ENCODE measurements at places on chromosomes 7 and 10. TPM values are rescaled to one million over a fixed set of nuclear protein-coding genes. Genes with fewer than 3 reads are reported as not detected.

PAXIP1 gene
- total RNA-seq, result 8.2 TPM

PLAC9 gene
- total RNA-seq, result 5.1 TPM

GRCh38 chr10:75484717-75485116 lies 53.3 kb downstream of the LRMDA start:
- H3K4me1 ChIP-seq, result no peaks in the 10 kb centered on the region
- no peak for DNase-seq
- no peaks in the 10 kb centered on the region for H3K36me3 ChIP-seq
- H3K27ac ChIP-seq, result no peak overlapping the region
- H3K27me3 ChIP-seq, result no peaks in the 10 kb centered on the region

- no peaks in the 10 kb centered on the region for H3K27me3 ChIP-seq
- H3K4me1 ChIP-seq, result peaks cover 17% of the 10 kb centered on the region
- H3K27ac ChIP-seq, result no peak overlapping the region
- no peaks in the 10 kb centered on the region for H3K36me3 ChIP-seq
- no peak for DNase-seq
These were observed 19.8 kb downstream of the ADAMTS14 start for GRCh38 chr10:70692043-70692603.

HOXA11 gene
- total RNA-seq, result 25.0 TPM

JCAD gene
- total RNA-seq, result 99.7 TPM

DNA sequence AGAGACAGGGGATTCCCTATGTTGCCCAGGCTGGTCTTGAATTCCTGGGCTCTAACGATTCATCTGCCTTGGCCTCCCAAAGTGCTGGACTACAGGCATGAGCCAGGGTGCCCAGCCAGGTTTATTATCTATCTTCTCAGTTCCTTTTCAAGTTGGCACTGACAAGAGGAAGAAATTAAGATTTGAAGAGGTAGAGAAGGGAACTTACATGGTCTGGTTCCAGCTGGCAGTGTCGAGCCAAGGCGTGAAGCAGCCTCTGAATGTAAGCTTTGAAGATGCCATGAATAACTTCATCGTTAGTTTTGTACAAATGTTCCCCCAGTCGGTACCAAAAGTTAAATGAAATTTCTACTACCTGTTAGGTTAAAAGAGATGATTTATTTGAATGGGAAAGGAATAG lies 57.7 kb downstream of the TNPO3 start:
- H3K4me3 ChIP-seq, result no peak overlapping the region
- H3K27ac ChIP-seq, result peak overlapping the region; percentile 12
- H3K27me3 ChIP-seq, result no peaks in the 10 kb centered on the region
- no peak for DNase-seq

- H3K4me3 ChIP-seq, result no peak overlapping the region
- H3K27ac ChIP-seq, result no peak overlapping the region
- H3K36me3 ChIP-seq, result no peaks in the 10 kb centered on the region
These were observed 353.6 kb downstream of the GALNT17 start for GRCh38 chr7:71485586-71485985.

- no peaks in the 10 kb centered on the region for H3K27me3 ChIP-seq
- H3K4me1 ChIP-seq, result peaks cover 12% of the 10 kb centered on the region
- no peak overlapping the region for H3K27ac ChIP-seq
- H3K36me3 ChIP-seq, result no peaks in the 10 kb centered on the region
- no peak for DNase-seq
These were observed 8.7 kb upstream of the FAM20C start for GRCh38 chr7:183496-184292.

PRSS2 gene
- total RNA-seq, result not detected

GRCh38 chr10:5266351-5266750 lies 69.7 kb downstream of the AKR1C4 start:
- no peak overlapping the region for H3K27ac ChIP-seq
- DNase-seq, result no peak
- no peak overlapping the region for H3K4me3 ChIP-seq
- H3K36me3 ChIP-seq, result no peaks in the 10 kb centered on the region

DNA sequence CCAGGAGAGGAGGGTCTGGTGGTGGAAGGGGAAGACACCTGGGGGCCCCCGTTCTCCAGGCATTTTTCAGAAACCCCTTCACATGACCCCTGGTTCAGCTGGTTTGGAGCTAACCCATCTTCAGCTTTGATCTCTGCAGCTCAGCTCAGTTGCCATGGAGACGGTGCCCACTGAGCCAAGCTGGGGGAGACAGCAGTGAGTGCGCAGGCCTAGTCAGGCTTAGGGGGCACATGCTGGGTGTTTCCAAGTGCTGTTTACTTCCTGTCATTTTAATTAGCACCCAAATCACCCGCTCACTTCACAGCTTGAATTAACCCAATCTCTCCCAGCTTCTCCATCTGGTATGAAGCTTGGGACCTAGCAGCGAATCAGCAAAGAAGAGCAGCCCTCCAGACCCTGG lies 9.0 kb downstream of the SPOCK2 start:
- H3K36me3 ChIP-seq, result no peaks in the 10 kb centered on the region
- no peak overlapping the region for H3K27ac ChIP-seq
- no peak overlapping the region for H3K4me3 ChIP-seq
- no peaks in the 10 kb centered on the region for H3K4me1 ChIP-seq

GRCh38 chr10:132319853-132320653 lies 11.9 kb upstream of the LRRC27 start:
- H3K4me3 ChIP-seq, result no peak overlapping the region
- H3K27ac ChIP-seq, result no peak overlapping the region

TLX1 gene
- not detected for total RNA-seq

DNA sequence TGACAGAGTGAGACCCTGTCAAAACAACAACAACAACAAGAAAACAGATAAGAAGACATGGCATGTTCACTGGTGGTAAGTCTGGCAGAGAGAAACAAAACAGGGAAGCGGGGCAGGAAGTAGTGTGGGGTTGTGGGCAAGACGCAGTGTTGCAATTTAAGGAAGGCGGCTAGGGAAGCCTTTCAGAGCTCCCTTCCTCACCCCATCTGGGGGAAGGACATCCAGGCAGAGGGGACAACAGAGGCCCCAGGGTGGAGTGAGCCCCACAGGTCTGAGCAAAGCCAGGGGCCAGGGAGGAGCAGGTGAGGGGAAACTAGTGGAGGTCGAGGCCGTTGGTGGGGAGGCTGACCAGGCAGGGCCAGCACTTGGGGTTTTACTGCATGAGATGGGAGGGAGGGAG lies 16.8 kb downstream of the LAT2 start:
- H3K4me1 ChIP-seq, result no peaks in the 10 kb centered on the region
- no peak for DNase-seq
- no peaks in the 10 kb centered on the region for H3K27me3 ChIP-seq
- H3K36me3 ChIP-seq, result no peaks in the 10 kb centered on the region

TAS2R3 gene
- total RNA-seq, result 1.8 TPM

STAG3 gene
- total RNA-seq, result 0.36 TPM

DOCK4 gene
- 14.1 TPM for total RNA-seq

- no peak for DNase-seq
- no peaks in the 10 kb centered on the region for H3K36me3 ChIP-seq
- no peaks in the 10 kb centered on the region for H3K27me3 ChIP-seq
- peak overlapping the region; percentile 32 for H3K27ac ChIP-seq
These were observed 94.3 kb downstream of the UBE2H start for GRCh38 chr7:129858490-129858889.

DNA sequence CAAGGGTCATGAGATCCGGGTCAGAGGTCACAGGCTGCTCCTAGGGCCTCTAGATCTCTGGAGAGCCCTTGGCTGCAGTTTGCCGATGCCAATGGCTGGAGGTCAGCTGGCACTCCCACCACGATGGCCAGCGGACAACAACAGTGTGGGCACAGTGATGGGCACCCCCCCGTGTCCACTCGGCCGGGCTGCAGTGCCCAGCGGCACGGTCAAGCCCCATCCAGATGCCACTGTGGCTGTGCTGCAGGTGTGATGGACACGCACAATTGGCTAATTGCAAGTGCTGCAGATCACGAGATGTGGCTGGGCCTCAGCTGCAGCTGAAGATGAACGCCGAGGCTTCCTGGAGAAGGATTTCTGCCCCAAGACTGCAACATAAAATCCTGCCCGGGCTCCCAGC lies 80.7 kb downstream of the PDGFA start:
- no peak overlapping the region for H3K4me3 ChIP-seq
- H3K27ac ChIP-seq, result no peak overlapping the region

- H3K36me3 ChIP-seq, result no peaks in the 10 kb centered on the region
- H3K27ac ChIP-seq, result no peak overlapping the region
These were observed 1.8 kb upstream of the GAD2 start for GRCh38 chr10:26214551-26215395.

DNA sequence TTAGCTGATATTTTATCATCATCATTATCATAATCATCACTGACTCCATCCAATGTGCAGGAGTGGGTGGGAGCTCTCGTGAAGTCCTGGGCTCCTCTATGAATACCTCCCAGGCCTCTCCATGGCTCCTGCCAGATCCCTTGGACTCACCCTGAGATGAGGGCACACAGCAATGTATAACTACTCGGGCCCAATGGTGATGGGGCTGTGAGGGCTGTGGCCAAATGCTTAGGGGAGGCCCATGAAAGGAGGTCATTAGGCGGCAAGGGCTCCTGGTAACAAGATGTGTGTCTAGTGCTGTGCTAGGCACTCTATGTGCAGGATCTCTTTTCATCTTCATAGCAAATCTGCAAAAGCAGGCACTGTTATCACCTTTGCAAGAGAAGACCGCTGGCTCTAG lies 270.9 kb downstream of the GLRX3 start:
- no peak for DNase-seq
- H3K27me3 ChIP-seq, result no peaks in the 10 kb centered on the region
- no peak overlapping the region for H3K4me3 ChIP-seq

ACSM6 gene
- total RNA-seq, result not detected

ST7 gene
- total RNA-seq, result 29.9 TPM

GRCh38 chr10:13051126-13051694 lies 48.8 kb upstream of the OPTN start:
- no peak overlapping the region for H3K27ac ChIP-seq
- no peak for DNase-seq
- H3K4me1 ChIP-seq, result no peaks in the 10 kb centered on the region
- H3K36me3 ChIP-seq, result no peaks in the 10 kb centered on the region
- no peak overlapping the region for H3K4me3 ChIP-seq

DNA sequence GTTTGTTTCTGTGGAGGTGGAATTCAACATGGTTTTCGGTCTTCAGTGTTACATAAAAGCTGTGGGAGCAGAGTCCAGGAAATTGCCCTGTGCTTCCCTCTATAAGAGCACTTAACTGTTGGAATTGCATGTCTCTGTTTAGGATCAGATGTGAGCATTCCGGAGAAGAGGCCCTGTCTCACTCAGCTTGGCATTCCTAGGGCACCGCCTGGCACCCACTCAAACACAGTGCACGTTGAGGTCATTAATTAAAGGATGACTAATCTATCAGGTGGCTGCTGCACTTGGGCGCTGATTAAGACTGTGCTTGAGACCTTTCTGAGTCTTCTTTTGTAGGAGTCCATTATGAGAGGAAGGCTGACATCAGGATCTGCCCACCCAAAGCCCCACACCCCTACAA lies 82.8 kb upstream of the VIPR2 start:
- no peak overlapping the region for H3K4me3 ChIP-seq
- no peaks in the 10 kb centered on the region for H3K27me3 ChIP-seq
- H3K4me1 ChIP-seq, result peaks cover 19% of the 10 kb centered on the region
- no peaks in the 10 kb centered on the region for H3K36me3 ChIP-seq
- DNase-seq, result peak; percentile 84

NODAL gene
- total RNA-seq, result not detected

GRCh38 chr7:2635810-2636701 lies 4.3 kb downstream of the TTYH3 start:
- H3K27ac ChIP-seq, result peak overlapping the region; percentile 52
- H3K4me3 ChIP-seq, result no peak overlapping the region
- H3K36me3 ChIP-seq, result no peaks in the 10 kb centered on the region
- H3K27me3 ChIP-seq, result no peaks in the 10 kb centered on the region
- peak; percentile 84 for DNase-seq

DNA sequence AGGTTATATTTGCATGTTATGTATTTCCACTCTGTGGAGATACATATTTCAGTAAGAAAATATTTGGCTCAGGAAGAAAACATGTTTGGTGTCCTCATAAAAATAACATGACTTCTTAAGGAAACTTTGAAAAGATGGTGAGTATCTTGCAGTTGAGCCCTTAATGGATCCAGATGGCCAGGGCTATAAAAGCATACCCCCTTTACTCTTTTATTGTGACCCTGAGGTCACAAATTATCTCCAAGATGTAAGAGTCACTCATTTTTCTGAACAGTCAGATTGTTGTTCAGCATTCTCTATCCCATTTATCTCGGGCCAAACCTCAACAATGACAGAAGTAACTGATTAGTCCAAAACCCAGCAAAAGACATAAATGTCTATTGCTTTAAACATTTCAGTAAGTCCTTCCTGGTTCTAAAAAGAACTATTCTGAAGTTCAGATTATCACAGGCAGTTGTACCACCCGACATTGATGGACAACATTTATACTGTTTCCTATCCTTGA lies 539.4 kb downstream of the PARD3 start:
- H3K36me3 ChIP-seq, result no peaks in the 10 kb centered on the region
- no peak overlapping the region for H3K27ac ChIP-seq
- DNase-seq, result no peak
- no peaks in the 10 kb centered on the region for H3K27me3 ChIP-seq
- no peaks in the 10 kb centered on the region for H3K4me1 ChIP-seq
- no peak overlapping the region for H3K4me3 ChIP-seq

EMX2 gene
- total RNA-seq, result not detected

GRCh38 chr7:108468246-108468645 lies 12.0 kb upstream of the NRCAM start:
- H3K4me1 ChIP-seq, result no peaks in the 10 kb centered on the region
- H3K27me3 ChIP-seq, result no peaks in the 10 kb centered on the region
- no peak overlapping the region for H3K27ac ChIP-seq
- no peaks in the 10 kb centered on the region for H3K36me3 ChIP-seq
- DNase-seq, result no peak

Data from sigmoid colon (tissue), 7 donors.